Stimulated activated CD8-positive, alpha-beta memory T cell treated with anti-CD3 and anti-CD28 coated beads, Interleukin-4, amount 100 ng/mL, for 4 hours (primary cell): ENCODE measurements at places on chromosomes 1 and 21.

GRCh38 chr1:30759718-30760281 lies 2.2 kb upstream of the LAPTM5 start:
- no peak for DNase-seq

GRCh38 chr21:45223236-45224185 lies 64.2 kb downstream of the POFUT2 start:
- no peak for DNase-seq

GRCh38 chr1:67889953-67890567 lies 56.8 kb upstream of the GNG12 start:
- no peak for DNase-seq

GRCh38 chr1:8874230-8875201 lies 4.0 kb downstream of the ENO1 start:
- no peak for DNase-seq

DNA sequence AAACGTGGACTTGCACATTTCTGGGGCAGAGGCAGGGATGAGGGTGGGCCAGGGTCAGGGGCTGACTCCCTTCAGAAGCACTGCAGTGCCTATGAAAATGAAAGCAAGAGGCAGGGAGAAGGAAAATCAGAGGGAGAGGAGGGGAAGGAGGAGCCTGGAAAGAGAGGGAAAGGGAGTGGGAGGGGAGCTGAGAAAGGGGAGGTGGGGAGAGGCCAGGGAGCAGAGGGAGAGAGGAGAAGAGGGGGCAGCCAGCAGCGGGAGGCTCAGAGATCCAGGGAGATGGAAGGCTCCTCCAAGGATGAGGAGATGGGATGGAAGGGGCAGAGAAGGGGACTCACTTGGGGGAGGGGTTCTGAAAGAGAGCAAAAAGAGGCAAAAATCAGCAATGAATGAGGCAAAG lies 96.3 kb upstream of the KLHDC7A start:
- no peak for DNase-seq

GRCh38 chr1:34887593-34887992 lies 28.0 kb upstream of the SMIM12 start:
- no peak for DNase-seq

GRCh38 chr1:147077936-147078605 lies 94.2 kb downstream of the PRKAB2 start:
- DNase-seq, result no peak

GRCh38 chr1:41364442-41365319 lies 3.4 kb downstream of the FOXO6 start:
- DNase-seq, result no peak

DNA sequence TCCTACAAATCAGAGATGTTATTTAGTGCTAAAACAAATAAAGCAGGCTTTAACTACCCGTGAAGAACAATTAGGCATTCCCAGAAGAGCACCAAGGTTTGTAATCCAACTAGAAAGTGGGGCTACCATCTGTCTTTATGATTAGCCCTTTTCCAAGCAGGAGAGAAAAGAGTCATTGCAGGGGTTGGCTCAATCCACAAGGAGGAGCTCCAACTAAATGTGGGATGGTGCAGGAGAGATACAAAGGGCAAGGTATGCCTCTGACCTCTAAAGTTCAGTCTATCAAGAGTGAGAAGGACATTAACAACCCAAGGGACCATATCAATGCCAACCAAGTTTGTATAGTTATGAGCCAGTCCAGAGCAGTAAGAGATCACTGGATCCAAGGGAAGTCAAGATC lies 382.7 kb upstream of the DUSP10 start:
- no peak for DNase-seq

GRCh38 chr1:169426174-169426705 lies 1.0 kb downstream of the CCDC181 start:
- no peak for DNase-seq

DNA sequence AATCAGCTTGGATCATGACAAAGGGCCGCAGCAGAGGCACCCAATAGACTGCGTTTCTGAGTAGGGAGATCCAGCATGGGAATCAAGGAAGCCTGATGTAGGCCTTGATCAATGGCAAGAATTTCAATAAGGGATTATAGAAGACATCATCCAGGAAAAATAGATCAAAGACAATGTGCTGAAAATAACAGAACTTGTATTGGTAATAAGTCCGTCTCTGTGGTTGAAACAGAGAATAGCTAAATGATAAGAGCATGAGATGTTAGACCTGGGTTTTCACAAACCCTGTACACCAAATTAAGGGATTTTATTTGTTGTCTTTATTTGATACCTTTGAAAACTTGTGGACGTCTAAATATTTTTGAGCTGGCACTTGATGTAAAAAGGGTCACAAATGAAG lies 228.0 kb upstream of the SGIP1 start:
- DNase-seq, result no peak

DNA sequence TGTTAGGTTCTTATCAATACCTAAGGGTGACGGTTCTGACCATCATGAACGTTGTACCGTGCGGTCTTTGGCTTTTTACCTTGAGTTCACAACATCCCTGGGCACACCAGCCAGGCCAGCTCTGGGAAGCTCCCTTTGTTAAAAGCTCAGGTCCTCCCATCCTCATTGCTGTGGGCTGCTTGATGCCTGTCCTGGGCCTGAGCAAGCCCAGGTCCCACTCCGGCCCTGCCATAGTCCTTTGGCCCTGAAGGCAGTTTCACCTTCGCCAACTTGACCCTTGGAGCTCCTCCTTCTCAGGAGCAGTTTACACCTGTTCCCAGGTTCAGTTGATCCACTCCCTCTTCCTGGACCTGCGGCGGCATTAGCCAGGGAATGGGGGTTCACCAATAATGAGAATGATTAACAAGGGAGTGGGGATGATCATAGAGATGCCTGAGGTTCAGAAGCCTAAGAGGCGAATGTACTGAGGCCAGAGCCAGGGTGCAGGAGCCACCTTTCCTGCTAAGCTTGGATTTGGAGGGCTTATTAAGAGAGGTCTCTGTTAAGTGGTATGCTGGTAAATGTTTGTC lies 40.2 kb downstream of the DHCR24 start:
- DNase-seq, result no peak

- no peak for DNase-seq
Observed at GRCh38 chr1:200753650-200754198, 15.0 kb downstream of the CAMSAP2 start.

DNA sequence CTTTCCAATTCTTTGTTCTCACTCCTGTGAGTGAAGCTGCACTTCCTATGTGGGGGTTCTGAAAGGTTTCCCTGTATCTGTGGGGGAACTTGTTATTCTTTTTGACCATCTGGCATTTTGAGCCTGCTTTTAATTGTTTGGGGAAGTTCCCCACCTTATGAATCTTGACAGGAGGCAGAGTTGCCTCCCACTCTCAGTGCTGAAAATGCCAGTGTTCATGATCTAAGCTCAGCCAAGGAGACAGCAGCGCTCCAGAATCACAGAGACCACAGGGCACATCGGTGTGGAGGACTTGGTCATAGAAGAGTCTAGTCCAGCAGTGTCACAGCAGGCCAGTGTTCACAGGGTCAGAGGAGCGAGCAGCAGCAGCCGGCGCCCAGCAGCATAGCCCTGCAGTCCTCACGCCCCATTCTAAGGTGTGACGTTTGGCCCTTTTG lies 63.8 kb upstream of the PRDX6 start:
- DNase-seq, result no peak

DNA sequence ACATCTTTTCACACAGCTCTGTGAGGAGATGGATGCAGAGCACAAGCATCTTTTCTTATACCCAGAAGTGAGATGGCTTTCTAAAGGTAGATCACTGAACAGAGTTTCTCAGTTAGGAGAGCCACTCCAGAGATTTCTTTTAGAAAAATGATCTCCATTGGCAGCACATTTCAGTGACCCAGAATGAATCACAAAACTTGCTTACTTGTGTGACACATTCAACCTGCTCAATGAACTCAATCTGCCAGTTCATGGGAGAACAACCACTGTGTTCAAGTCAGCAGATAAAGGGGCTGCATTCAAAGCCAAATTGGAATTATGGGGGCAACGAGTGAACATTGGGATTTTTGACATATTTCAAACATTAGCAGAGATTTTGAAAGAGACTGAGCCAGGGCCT lies 78.3 kb downstream of the UCHL5 start:
- DNase-seq, result no peak

DNA sequence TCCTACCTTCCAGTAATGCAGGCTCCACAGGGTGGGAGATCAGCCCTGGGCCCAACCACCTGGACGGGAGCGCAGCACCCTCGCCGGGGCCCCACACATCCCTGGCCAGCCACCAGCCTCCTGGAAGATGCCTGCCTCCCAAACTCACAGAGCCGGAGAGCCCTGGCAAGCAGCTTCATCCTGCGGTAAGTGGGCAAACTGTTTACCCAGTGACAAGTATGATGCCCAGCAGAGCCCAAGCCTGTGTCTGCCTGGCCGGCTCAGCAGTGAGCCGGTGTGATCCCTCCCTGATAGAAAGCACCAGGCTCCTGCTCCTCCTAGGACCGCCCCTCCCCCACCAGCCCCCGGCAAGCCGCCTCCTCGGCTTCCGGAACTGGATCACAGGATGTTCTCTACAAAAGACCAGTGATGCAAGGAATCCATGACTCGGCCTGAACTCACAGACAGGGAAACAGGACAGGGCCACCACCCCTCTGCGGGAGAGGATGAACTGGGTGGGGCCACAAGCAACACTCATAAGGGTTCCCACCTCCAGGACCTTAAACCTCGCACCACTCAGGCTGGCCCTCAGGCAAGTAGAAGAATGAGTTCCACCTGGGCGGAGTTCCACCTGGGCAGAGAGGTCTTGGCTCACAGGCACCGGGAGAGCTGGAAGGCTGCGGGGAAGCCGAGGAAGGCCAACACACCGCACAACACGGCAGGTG lies 7.9 kb downstream of the ACOT7 start:
- no peak for DNase-seq

GRCh38 chr1:221072214-221072613 lies 193.0 kb downstream of the HLX start:
- DNase-seq, result no peak

DNA sequence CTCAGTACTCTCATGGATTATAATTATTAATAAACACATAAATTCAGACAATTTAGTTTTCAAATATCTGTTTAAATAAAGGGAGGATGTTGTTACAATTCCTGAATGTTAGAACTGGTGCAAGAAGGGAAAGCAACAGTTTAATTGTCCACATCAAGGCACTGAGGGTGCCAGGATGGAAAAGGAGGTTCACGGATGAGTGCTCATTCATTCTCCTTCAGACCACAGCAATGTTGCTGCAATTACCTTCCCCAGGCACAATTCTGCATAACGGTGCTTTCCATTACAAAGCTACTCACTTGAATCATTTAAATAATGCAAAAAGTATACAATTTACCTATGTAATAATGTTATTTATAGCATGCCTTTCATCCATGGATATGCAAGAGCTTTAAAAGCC lies 52.3 kb upstream of the COG2 start:
- DNase-seq, result no peak

GRCh38 chr1:219629296-219629880 lies 16.5 kb upstream of the ZC3H11B start:
- no peak for DNase-seq

DNA sequence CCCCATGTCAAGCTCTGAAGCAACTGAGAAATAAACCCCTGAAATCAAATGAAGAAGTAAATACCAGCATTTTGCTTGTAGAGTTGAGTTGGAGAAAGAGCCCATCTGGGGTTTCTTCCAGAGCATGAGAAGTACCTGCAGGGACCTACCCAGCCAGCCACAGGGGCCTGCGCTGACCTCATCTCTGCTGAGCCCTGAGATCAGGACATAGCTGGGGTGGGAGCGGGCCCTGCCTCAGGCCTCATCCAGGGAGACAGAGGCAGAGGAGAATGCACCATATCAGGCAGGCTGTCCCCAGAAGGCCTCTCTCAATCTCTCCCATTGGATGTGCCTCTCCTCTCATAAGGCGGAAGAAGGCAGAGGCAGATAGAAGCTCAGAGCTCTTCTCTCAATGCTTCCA lies 27.6 kb downstream of the RUNX1 start:
- DNase-seq, result no peak

DNA sequence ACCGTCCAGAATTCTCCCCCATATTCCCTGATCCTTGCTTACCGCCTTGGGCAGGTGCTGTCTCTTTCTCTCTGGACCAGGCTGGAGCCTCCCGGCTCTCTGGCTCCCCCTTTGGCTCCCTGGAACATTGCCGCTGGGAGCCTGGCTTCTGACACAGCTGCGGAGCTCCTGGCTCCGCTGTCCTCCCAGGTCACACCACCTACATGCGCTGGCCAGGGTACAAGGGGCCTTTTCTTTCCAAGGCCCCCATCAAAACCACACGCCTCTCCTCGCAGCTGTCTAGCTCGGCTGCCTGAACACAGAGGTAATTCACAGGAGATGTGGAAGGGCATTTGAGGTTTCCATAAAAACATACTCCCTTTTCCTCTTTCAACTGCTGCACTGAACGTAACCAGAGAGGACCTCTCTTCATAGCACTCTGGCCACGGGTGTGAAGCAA lies 7.5 kb upstream of the ZNF648 start:
- DNase-seq, result no peak

GRCh38 chr1:90074137-90074536 lies 79.2 kb downstream of the ZNF326 start:
- no peak for DNase-seq

DNA sequence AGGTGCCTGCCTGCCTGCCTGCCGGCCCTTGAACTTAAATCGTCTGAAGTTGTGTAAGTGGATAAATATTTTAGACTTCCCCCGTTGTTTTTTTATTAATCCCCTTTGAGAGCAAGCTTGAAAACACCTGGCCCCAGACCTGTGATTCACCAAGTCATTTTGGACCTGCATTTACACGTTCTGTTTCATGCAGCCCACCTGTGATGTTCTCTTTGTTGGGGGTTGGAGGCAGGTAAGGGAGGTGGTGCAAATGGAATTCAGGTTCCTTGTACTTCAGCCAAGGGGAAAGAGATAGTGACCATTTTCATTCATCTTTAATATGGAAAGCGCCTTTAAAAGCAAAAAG lies 1.2 kb downstream of the SLC37A1 start:
- DNase-seq, result no peak

- DNase-seq, result no peak
Observed at GRCh38 chr1:51924455-51924854, 45.9 kb upstream of the NRDC start.

DNA sequence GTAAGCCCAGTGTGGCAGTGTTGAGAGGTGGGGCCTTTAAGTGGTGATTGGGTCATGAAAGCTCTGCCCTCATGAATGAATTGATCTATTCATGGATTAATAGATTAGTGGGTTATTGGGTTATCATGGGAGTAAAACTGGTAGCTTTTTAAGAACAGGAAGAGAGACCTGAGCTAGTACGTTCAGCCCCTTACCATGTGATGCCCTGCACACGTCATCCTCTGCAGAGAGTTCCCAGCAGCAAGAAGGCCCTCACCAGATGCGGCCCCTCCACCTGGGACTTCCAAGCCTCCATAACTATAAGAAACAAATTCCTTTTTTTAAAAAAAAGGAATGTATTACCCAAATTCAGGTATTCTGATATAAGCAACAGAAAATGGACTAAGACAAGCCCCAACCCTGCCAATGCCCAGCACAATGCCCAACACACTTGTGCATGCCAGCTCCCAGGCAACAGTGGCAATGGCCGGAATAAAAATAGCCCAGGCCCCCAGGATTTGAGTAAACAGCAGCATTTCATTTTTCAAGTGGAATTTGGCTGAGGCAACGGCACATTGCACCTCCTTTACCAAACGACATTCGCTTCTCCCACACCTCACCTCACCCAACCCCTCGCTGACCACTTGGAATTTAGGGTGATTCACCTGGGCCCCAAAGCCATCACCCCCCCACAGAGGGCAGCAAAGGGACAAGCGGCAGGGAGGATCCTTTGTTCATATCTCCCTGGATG lies 215.9 kb downstream of the TOMM20 start:
- no peak for DNase-seq
